ENCODE measurements at places on chromosomes 5 and 9. TPM values are rescaled to one million over a fixed set of nuclear protein-coding genes. Genes with fewer than 3 reads are reported as not detected.

PHF24 gene
- not detected for total RNA-seq

BTNL9 gene
- not detected for total RNA-seq

ECM2 gene
- total RNA-seq = 2.2 TPM

ANKRD31 gene
- total RNA-seq = not detected
